ENCODE measurements at places on chromosomes 4 and X.
A peak's percentile ranks its signal among the peaks of the same experiment; 100 is the strongest.

GRCh38 chrX:1419545-1420355 is 27.8 kb upstream of the SLC25A6 start:
- no peak for DNase-seq

- peak; percentile 59 for DNase-seq
Measured at GRCh38 chr4:77104791-77105540, 29.2 kb upstream of the CCNI start.

GRCh38 chr4:113144091-113144490 is 94.6 kb downstream of the ANK2 start:
- no peak for DNase-seq

GRCh38 chrX:14505648-14506047 is 23.7 kb upstream of the GLRA2 start:
- DNase-seq, result no peak

DNA sequence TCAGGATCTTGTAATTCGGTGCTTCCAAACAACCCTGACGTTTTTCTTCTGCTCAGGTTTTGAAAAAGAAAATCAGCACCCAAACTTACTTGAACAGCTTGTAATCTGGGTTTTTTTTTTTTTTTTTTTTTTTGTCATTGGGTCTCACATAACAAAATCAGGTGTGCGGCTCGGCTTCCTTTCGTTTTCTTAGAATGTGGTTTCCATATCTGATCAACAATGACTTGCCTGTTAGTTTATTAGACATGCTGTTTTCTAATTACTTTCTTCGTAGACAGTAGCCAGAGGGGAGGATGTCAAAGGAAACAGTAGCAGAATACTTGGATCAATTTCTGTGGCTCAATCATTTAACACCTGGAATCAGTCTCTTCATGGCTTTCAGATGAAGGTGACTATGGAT is 890 bp upstream of the FREM3 start:
- no peak for DNase-seq

All from heart right ventricle (tissue), 16 donors.